ENCODE measurements at places on chromosomes 7 and 10. TPM values are rescaled to one million over a fixed set of nuclear protein-coding genes. Genes with fewer than 3 reads are reported as not detected.

- DNase-seq = no peak
Observed at GRCh38 chr7:116820149-116820548, 42.2 kb upstream of the CAPZA2 start.

GRCh38 chr7:91565499-91566401 lies 301.5 kb downstream of the FZD1 start:
- no peak for DNase-seq

AMZ1 gene
- 0.31 TPM for total RNA-seq

CPA4 gene
- total RNA-seq = 2.3 TPM

DNA sequence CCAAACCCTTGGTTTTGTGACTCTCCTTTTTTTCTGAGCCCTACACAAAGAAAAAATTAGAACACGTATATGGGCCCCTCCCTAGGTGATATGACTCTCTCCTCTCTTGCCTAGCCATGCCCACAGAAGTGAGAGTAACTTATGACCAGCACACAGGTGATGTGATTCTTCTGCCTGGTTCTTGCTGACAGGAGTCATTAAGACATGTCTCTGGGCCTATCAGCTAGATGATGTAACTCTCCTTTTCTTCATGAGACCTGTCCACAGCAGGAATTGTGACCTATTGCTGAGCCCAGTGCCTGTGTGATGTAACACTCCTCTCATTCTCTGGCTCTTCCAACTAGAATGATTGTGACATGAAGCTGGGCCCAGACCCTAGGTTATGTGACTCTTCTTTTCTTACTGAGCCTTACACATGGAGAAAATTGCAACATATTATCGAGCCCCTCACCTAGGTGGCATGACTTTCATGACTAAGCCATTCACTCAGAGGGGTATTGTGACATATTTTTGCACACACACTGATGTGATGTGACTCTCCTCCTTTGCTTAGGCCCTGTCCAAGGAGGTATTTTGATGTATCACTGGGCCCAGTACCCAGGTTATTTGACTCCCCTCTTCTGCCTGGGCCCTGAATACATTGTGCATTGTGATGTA lies 31.4 kb upstream of the ZNF107 start:
- DNase-seq = no peak

DNA sequence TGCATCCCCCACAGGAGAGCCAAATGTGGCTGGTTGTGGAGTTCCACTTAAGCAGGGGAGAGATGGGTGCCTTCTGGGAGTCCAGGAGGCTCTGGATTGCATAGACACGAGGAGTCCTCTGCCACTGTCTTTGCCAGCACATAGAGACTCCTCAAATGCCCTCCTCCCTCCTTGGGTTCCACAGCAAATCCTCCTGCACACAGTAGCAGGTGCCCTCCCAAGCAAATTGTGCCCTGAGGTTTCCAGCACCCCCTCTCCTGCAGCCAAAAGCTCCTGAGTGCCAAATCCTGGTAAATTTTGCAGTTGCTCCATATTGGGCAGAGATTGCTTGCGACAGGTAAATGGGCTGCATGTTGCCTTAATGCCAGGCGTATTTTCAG lies 5.8 kb downstream of the EVX1 start:
- no peak for DNase-seq
